Skeletal muscle cell (primary cell): ENCODE measurements at places on chromosomes 12 and 14.
A peak's percentile ranks its signal among the peaks of the same experiment; 100 is the strongest.

DNA sequence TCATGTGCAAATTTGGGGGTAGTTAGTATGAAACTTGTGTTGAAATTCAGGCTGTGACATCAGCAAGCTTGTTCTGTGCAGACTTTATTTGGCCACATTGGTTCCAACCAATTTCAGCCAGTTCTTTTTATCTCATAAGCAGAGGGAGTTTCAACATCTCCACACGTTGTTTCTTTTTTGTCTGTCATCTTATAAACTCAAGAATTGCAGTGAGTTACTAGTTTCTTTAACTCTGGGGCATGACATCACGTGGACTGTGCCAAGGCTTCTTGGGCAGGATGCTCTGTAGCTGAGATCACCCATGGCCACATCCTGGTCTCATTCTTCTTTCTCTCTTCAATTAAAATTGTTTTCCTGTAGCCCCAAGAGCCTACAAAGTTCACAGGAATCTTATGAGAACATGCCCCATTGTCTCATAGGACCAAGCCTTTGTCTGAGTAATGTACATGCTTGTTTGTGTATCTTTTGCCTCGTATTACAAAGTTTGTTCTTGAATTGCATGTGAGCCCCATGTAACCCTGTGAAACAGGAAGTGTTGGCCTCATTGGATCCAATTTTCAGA lies 982.0 kb upstream of the TMEM132C start:
- DNase-seq, result peak; percentile 99

- DNase-seq, result no peak
Observed at GRCh38 chr14:106268013-106268727, 741.8 kb downstream of the TMEM121 start.

GRCh38 chr14:57089901-57090300 lies 178.8 kb downstream of the EXOC5 start:
- DNase-seq, result no peak

DNA sequence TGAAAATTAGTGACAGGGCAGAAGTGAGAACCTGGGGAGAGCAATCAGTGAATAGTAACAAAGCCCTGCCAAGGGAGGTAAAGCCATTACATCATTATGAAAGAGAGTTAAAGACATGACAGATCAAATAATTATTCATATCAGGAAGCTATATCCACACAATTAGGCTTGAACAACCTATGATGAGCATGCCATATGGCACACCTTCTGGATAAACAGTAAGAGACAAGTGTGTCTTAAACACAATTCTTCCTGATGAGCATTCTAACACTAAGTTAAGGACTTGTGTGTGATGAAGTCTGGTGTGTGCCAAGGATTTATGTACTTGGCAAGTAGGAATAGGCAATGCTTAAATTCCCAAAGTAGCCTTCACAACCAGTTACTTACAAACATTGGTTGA lies 76.1 kb downstream of the GALNT4 start:
- no peak for DNase-seq

- DNase-seq, result no peak
Observed at GRCh38 chr12:68617160-68617926, 6.6 kb downstream of the RAP1B start.

DNA sequence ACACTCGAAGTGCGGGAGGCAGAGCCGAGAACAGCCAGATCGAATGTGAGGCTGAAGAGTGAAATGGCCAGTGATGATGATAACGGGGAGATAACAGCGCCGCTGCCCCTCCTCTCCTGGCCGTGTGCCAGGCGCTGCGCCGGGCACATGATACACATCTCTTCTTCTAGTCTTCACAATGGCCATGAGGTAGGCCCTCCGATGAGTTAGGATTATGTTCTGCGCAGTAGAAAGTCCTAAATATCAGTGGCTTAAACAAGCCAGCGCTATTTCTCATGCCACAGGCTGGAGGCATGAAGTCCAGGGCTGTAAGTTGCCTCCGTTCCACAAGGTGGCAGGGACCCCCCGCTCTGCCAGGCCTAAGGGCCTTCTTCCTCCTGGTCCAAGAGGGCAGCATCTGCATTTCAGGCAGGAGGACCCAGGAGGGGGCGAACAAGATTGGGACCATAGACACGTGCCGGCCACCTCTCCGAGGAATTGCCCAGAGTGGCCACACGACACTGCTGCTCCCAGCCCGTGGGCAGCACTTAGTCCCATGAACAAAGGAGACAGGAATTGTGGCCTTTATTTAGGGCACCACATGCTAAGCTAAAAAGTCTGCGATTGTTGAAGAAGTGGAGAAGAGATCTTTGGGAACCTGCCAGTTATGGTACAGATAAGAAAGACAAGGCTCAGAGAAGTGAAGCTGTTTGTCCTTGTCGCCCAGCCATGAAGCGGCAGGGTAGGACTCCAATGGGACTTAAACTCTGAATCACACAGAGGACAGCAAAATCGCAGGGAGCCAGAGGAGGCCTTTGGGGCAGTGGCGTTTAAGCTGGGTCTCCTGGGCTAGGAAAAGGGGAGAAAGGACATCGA lies 10.9 kb upstream of the HVCN1 start:
- DNase-seq, result no peak

DNA sequence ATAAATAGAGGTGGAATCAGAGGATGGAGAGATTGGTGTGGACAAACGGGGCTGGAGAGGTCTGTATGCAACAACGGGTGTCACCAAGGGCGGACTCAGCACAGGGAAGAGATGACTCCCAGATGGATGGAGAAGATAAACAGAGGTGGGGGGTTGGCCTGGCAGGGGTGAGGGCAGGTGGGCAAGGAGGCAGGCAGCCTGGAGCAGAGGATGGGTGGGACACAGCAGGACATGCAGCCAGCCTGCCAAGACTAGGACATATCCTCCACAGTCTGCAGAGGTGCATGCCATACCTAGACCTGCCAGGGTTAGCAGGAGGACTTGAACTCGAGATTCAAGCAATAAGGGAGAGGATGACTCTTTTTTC lies 56.2 kb downstream of the TTC7B start:
- DNase-seq, result no peak

DNA sequence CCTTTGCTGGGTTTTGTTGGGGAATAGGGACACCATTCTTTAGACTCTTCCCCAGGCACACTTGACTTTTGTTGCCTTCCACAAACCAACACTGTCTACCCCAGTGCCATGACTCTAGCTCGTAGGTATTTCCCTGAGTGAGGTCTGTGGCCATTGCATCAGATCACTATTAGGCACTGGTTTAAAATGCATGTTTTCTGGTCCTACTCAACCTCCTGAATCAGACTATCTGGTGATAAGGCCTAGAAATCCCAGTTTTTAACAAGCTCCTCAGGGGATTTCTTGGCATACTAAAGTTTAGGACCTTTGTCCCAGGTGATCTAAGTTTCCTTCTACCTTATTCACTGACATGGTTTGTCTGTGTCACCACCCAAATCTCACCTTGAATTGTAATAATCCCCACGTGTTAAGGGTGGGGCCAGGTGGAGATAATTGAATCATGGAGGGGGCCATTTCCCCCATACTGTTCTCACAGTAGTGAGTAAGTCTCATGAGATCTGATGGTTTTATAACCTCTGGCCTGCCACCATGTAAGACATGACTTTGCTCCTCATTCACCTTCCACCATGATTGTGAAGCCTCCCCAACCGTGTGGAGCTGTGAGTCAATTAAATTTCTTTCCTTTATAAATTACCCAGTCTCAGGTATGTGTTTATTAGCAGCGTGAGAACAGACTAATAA lies 87.8 kb upstream of the PSMC1 start:
- no peak for DNase-seq

DNA sequence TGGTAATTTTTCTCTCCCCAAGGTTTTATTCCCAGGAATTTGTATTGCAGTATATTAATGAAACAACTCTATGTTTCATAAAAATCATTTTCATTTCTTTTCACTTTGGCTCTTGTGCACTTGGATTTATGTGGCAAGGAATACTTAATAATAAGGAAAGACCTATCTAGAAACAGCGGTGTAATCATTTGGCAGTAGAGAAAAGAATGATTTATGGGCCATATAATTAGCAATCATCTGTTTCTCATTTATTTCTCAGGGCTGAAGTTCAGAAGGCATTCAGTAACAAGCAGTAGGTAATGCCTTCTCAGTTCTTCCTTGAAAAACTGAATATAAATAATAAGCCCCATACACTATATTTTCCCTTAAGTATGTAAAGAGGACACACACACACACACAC lies 172.6 kb downstream of the ANO4 start:
- no peak for DNase-seq

DNA sequence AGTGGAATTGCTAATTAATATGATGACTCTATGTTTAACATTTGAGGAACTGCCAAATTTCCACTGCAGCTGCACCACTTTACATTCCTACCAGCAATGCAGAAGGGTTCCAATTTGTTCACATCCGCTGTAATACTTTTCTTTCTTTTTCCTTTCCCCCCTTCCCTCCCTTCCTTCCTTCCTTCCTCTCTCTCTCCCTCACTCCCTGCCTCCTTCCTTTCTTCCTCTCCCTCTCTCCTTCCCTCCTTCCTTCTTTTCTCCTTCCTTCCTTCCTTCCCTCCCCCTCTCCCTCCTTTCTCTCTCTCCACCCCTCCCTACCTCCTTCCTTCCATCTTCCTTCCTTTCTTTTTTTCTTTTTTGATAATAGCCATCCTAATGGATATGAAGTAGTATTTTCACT lies 3.2 kb upstream of the PFKM start:
- no peak for DNase-seq

- DNase-seq, result no peak
Observed at GRCh38 chr14:104808456-104808855, 7.6 kb downstream of the ZBTB42 start.
